ENCODE measurements at places on chromosomes 1 and 21. TPM values are rescaled to one million over a fixed set of nuclear protein-coding genes. Genes with fewer than 3 reads are reported as not detected.
A peak's percentile ranks its signal among the peaks of the same experiment; 100 is the strongest.

TRIM67 gene
- not detected for total RNA-seq

HTR6 gene
- total RNA-seq, result not detected

SHE gene
- total RNA-seq, result not detected

OR2G6 gene
- not detected for total RNA-seq

GRCh38 chr1:203456577-203456976, 19.0 kb upstream of the PRELP start:
- DNase-seq, result no peak

DNA sequence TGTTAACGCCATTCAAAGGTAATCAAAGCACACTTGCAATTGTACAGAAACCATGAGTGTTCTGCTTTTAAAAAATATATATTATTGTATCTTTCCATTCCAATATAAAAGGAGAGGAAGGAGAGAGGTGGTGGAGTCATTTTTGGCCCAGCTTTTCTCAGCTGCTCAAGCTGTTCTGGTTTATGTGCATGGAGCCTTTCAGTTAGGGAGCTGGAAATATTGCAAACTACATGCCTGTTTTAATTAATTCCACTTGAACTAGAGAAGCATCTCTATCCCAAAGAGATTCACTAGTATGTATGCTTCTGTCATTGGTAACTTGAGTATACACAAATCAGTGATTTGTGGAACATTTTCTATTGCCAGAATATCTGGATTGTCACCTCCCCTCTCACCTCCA, 28.5 kb upstream of the C1orf105 start:
- DNase-seq, result no peak

GRCh38 chr1:107942814-107943213, 22.2 kb downstream of the VAV3 start:
- no peak for DNase-seq

DNA sequence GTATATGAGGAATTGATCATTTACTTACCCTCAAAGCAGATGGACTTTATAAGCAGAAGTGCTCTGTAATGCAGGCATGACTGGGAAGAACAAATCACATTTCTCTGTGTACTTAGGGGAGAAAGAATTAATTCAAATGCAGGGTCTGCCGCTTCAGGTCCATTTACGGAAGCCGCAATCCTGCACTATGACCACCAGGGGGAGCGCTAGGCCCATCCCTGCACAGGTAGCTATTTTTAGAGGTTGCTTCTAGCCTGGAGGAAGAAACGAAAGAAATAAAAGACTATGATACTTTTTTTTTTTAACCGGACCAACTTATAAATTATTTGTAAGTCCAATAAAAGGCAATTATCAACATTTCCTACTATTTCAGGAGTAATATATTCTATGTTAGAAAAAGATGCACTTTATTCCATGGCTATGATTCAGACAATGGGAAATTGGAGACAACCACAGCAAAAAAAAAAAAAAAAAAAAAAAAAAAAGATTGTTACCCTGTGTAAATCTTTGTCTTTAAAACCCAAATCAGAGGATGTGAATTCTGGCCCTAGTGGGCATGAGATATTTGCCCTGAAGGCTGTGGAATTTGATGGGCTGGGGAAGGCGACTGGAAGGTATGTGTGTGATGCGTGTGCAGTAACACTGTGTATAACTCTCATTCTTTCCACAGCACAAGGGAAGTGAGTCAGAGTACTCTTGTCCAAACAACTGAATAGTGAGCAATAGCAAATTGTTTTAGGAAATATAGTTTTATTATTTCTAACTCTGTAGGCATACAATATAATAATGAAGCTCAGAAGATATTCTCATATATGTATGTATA, 12.9 kb upstream of the FYB2 start:
- peak; percentile 67 for DNase-seq

DNA sequence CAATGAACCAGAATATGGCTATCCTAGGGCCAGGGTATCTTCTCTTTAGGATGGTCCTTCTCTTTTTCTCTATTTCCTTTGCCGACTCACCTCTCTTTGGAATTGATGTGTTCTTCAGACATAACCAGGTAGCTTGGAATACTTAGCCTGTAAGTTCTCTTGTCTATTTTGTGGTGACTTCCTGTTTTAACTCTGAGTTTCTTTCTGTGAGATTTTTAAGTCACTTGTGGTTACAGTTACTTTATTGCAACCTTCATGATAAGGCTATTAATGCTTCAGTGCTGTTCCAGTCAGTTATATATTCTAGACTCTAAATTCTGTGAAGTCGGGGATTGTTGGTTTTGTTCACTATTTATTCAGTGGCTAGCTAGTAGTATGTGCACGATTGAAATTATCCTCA, 46.2 kb downstream of the DISP1 start:
- DNase-seq, result no peak

DNA sequence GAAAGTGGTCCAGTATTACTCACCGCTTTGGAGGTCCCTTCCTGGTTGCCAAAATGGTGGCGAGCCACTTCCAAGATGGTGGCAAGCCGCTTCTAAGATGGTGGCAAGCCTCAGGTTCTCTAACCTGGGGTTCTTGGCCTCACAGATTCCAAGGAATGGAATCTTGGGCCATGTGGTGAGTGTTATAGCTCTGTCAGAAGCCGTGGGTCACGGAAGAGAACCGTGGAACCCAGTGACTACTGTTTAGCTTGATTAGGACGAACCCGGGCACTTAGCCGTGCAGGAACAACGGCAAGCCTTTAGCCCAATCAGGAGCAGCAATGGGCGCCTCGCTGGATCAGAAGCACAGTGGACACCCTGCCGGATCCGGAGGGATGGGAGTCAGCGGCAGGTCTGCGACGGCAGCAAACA, 356.2 kb upstream of the TMPRSS15 start:
- DNase-seq, result no peak

DNA sequence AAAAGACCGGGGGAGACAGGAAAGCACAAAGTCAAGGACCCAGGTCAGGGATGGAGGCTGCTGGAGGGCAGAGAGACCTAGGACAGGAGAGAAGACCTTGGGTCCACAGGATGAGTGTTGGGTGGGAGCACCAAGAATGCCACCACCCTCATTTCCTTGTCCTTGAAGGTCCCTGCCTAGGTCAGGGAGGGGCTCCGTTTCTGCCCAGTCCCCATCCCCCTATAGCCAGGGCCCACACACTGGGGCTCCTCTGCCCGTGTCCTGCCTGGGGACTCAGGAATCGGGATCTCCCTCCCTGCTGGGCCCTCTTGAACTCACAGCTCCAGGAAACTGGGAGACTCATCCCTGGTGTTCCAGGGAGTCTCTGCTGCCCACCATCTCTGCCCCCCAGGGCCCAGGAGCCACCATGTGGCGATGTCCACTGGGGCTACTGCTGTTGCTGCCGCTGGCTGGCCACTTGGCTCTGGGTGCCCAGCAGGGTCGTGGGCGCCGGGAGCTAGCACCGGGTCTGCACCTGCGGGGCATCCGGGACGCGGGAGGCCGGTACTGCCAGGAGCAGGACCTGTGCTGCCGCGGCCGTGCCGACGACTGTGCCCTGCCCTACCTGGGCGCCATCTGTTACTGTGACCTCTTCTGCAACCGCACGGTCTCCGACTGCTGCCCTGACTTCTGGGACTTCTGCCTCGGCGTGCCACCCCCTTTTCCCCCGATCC, 584 bp downstream of the TINAGL1 start:
- no peak for DNase-seq

DNA sequence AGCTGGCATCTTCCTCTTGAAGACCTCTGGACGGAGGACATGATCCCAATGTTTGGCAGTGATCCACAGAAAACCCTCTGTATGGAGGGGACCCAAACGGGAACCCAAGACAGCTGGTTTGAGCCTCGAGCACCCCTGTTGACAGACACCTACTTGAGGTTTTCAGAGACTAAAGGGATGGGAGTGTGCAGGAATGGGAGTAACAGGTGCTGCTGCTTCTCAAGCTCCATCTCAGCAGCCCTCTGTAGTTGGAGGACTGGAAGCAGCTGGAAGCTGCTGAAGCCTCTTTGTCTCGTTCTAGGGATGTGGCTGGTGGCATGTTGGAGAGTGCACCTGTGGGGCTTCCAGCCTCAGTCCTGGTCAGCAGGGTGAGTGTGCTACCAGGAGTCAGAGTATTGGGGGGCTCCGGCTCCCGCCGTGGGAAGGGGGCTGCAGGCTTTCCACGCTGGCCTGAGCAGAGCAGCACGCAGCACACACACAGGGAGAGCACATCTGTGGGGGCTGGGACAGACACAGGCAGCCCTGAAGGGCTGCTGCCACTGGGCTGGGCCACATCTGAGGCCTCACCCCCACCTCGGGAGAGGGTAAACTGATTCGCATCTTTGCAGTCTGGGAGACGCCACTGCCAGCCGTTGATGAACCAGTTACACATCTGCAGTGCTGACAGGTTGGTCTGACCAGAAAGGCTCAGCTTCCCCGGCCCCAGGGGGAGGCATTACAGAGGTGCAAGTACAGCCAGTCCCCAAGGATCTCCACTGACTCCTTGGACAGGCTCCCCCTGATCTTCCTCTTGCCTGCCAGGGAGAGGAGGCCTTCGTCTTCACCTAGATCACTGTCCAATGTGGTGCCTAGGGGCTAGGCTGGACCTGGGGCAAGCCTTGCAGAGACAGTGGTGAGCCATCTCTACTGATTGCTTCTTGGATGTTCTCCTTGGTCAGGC, 56.6 kb downstream of the ADSS2 start:
- DNase-seq, result no peak

DNA sequence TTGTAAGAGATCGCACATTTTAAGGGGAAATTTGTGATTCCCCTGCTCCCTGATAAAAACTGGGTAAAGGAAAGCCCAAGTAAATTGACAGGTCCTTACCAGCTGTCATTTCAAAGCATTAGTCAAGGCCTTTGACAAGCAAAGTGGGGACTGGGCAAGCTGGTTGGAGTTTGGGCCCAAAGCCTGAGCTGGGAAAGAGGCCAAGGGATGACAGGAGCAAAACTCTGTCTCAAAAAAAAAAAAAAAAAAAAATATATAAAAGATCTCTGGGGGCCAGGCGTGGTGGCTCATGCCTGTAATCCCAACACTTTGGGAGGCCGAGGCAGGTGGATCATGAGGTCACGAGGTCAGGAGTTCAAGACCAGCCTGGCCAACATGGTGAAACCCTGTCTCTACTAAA, 36.9 kb downstream of the SLC2A1 start:
- DNase-seq, result no peak

GRCh38 chr1:238488401-238488800, 597.7 kb upstream of the ZP4 start:
- no peak for DNase-seq

- no peak for DNase-seq
Observed at GRCh38 chr1:231108516-231109302, 53.1 kb upstream of the TRIM67 start.
